ENCODE measurements at places on chromosomes 7 and 10.
A peak's percentile ranks its signal among the peaks of the same experiment; 100 is the strongest.

DNA sequence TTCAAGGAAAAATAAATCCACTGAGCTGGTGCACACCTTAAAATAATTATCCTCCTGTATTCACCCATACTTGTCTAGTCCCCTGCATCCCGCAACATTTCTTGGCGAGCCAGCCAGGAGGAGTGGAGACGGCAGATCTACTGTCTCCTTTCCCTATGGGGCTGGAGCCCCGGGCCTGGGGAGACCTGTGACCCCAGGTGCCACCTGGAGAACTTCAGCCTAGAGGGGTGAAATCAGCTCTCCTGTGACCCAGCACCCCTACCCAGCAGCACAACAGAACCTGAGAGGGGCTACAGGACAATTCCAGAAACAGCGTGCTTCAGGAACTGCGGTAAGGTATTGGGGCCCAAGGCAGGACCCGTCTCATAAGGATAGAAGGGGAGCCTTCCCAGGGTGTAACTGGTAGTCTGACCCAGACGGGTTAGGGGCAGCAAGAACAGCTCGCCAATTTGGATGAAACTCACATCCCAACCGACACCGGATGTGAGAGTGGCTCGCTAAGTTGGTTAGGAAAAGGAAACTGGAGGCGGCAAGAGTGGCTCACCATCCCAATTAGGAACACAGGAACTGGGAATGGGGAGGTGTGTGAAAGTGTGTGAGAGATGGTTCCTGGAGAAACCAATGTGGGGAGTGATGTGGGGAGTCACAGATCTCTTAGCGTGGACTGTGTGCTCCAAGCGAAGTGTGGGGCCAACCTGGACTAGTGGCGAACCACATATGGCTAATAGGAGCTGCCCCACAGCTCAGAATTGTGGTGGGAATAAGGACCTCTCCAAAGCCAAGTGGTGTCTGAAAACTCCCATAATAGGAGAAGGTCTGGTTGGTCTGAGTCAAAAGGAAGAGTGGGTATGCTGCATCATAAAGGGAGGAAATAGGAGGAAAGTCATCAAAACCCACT, 15.1 kb upstream of the DENND2A start:
- no peak for DNase-seq

- DNase-seq, result no peak
These were observed 10.8 kb upstream of the LRRC4 start for GRCh38 chr7:128042012-128042411.

DNA sequence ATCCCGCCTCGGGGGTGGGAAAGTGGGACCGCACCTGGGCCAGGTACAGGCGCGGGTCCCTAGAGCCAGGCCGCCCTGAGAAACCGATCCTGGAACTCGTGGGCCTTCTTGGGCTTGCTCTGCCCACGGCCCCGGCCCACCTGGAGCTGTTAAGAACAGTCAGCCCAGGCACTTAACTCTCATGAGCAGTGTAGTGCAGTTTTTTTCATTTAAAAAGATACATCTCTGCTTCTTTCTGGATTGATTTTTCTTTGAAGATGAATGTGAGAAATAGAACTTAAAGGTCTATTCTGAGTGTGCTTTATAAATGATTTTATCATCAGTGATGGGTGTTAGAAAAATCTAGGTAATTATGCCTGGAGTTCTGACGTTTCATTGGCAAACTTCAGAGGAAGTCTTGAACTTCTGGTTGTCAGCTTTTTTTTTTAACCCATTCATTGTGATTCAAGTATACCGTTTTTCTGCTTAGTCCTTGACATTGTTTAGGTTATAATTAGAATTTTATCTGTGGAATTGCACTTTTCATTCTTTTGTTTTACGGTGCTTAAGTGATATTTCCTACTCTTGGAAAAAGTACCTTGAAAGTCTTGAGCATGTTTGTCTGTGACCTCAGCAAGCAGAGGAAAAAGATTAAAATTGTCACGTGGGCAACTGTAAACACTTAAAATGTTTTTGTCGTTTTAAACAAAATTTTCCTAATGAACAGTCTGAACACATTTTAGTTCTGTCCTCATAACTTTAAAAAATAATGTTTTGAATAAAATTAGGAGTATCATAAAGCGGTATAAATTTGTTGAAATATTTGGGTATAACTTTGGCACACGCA, 906 bp downstream of the CDK1 start:
- no peak for DNase-seq

DNA sequence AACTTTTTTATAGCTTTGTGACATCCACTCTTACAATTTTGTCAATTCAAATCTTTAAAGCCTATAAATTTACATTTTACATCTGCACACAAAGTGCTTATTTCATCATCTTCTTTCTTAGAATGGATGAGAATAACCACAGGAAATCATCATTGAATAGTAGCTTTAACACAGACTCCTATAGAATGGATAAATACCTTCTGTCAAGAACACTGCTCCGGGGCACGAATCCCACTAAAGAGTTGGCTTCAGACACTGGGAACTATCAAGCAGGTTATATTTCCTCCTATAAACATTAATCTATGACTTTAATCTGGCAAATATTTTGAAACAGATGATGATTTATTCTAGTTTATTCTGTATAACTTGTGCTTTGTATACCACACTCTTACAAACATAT, 269.7 kb upstream of the TPK1 start:
- peak; percentile 62 for DNase-seq

DNA sequence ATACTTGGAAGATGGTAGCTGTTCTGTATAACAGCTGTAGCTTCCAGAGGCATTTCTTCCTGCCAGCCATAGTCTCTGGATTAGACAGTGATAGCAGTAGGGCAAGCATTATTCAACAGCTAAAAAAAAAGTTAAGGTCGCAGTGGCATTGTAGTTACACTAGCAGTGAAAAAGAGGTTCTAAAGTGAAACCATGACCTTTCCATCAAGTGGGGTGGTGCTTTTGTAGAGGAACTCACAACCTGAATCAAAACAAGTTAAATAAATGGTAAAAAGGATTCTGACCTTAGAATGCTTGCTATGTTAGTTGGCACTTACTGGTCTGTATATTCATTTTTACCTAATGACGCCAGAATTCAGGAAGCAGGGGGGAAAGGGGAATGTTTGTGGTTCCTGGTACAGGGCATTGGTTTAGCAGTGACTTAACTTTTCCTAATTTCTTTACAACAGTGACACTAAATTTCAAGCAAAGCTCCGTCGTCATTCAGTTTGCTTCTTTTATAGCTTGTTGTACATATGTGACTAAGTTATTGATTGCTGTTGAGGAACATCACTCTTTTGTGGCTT, 55.0 kb downstream of the GBF1 start:
- DNase-seq, result no peak

DNA sequence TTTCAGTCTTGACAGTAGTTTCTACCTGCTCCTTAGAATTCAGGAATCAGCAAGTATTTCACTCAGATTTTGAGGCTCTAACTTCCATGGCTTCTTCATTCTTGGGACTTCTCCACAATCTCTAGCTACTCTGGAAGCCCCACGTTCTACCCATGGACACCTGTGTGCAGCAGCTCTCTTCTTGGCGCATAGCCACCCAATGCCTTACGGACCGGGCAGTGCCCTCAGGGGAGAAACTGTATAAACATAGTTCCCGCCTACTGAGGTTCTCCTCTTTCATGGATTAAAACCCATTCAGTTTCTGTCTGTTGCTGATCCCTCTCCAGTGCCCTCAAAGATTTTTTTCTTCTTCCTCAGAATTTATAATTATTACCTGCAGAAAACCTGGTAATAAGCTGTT, 177.1 kb downstream of the SORCS1 start:
- no peak for DNase-seq

- DNase-seq, result no peak
These were observed 36.2 kb upstream of the PPIF start for GRCh38 chr10:79310911-79311573.

DNA sequence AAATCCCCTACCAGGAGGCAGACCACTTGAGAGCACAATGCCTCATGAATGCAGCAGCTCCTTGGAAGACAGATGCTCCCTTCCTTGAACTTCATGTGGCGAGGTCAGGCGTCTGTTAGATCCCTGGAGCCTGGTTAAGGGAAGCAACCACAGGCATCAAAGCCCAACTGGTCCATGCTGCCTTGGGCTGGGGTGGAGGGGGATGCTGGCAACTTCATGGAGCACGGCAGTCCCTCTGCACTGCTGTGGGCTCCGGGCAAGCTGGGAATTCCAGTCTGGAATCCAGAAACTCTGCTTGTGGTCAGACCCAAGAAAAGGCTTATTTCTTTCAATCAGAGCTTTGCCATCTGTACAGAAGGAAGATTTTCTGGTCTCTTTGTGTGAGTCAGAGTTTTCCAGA, 130.4 kb downstream of the PFKFB3 start:
- no peak for DNase-seq

- no peak for DNase-seq
These were observed 8.9 kb downstream of the HOXA4 start for GRCh38 chr7:27121684-27122076.

GRCh38 chr10:101875068-101875688, 31.6 kb upstream of the KCNIP2 start:
- no peak for DNase-seq

GRCh38 chr7:38328814-38329213, 55.4 kb upstream of the TARP start:
- DNase-seq, result no peak

GRCh38 chr10:1049425-1049958, 573 bp upstream of the IDI1 start:
- DNase-seq, result no peak

GRCh38 chr10:70918851-70919530, 30.6 kb upstream of the PCBD1 start:
- no peak for DNase-seq

- DNase-seq, result no peak
These were observed 17.6 kb downstream of the NT5C3A start for GRCh38 chr7:33044986-33045385.

- no peak for DNase-seq
These were observed 882 bp downstream of the DLX6 start for GRCh38 chr7:97006055-97006815.

GRCh38 chr7:108448584-108449505, 7.4 kb downstream of the NRCAM start:
- DNase-seq, result peak; percentile 90

- DNase-seq, result no peak
These were observed 19.5 kb downstream of the LMOD2 start for GRCh38 chr7:123675181-123675473.

- no peak for DNase-seq
These were observed 318.9 kb upstream of the ZMIZ1 start for GRCh38 chr10:78749898-78750297.

DNA sequence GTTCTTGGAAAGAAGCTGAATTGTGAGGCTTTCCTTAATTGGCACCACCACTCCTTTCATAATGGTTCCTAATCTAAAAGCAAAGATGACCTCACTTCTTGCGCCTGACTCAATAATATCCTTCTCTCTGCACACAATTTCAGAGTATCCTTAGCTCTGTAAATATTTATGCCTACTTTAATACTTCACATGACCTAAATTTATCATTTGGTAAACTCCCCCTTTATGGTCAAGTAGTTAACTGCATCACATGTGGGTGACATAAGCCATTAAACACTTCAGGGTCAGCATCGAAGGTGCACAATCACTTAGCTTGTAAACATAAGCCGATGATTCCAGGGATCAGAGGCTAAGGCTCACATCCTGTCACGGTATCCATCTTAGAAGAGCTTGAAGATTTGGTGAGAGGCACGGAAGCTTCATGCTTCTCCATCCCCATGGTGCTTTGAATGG, 7.3 kb upstream of the RHOBTB1 start:
- peak; percentile 42 for DNase-seq

DNA sequence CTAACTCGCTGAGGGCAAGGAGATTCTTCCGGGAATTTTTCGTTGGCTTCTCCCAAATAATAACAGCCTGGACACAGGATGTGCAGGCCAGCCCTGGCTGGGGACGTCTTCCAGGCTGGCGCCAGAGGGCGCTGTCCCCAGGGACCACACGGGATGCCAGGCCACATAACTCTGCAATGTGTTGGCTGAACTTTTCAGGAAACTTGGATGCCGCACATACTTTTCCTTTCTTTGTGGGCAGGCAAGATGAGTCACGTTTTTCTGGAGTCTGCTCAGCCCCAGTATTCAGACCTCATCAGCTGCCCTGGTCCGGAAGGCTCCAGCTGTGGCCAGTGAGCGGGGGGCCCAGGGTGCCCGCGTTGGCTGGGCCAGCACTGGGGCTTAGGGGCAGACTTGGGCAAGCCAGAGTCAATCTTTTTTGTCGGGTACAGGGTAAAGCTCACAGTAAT, 122.7 kb downstream of the PRKAG2 start:
- DNase-seq, result peak; percentile 6

- DNase-seq, result no peak
These were observed 50.0 kb downstream of the SRI start for GRCh38 chr7:88169717-88170320.

DNA sequence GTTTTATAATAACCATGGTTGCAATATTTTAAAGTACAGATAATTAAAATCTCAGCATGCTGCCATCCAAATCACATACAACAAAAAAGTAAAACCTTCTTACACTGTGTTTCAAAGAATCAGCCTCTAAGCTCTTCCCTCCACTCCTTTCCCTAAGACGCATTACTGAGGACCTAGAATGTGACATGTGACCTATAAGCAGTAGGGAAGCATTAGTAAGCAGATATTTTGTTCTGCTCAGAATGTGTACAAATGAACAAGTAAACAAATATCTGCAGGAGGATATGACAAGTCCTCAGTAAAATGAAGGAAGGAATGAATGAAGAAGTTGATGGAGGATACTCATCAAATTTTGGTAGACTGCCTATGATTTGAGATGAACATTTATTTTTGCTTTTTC, 49.1 kb downstream of the RAB11FIP2 start:
- DNase-seq, result no peak

DNA sequence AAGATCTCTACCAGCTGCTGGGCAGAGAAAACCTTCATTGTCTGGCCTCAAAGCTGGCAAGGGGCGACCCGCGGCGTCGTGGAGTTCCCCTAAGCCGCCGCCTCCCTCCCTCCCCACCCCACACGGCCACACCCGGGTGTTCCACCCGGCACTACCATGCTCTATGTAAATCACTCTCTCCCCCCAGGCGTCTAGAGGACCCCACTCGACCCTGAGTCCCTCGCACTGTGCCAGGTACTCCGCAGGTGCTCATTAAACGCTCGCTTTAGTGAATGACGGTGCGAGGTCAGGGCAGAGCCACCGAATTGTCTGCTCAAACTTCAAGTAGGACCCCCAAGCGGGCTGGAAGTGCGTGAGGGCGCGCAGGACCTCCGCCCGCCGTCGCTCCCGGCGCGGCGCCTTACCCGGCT, 628 bp downstream of the PARP12 start:
- DNase-seq, result peak; percentile 31

DNA sequence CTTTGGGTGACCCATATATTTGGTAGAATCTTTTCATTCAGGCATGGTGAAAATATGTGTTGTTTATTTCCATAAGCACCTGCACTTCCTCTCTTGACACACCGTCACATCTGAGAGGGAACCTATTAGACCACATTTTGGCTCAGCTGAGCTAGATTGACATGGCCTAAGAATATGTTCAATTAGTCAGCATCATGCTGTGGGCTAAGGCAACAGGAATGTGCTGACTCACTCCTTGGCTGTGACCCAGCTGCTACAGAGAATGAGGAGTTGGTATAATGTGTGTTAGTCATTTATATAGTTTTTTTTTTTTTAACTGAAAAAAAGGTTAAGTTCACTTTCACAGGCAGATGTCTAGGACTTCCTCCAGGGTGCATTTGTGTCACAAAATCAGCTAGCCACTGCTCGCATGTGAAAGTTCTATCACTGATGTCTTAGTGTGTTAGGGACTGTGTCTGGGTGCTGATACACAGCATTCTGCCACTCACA, 180.6 kb downstream of the SEMA3E start:
- DNase-seq, result no peak

- DNase-seq, result no peak
These were observed 60.5 kb downstream of the SEMA3D start for GRCh38 chr7:85126383-85126782.

Measured in NCI-H748 treated with DMSO at 0.1 percent for 48 hours (cell line).